GM23248 (cell line): ENCODE measurements at places on chromosomes 3 and 15. TPM values are rescaled to one million over a fixed set of nuclear protein-coding genes. Genes with fewer than 3 reads are reported as not detected.
A peak's percentile ranks its signal among the peaks of the same experiment; 100 is the strongest.

- DNase-seq, result no peak
Measured at GRCh38 chr3:38122712-38123290, 14.1 kb downstream of the ACAA1 start.

DNA sequence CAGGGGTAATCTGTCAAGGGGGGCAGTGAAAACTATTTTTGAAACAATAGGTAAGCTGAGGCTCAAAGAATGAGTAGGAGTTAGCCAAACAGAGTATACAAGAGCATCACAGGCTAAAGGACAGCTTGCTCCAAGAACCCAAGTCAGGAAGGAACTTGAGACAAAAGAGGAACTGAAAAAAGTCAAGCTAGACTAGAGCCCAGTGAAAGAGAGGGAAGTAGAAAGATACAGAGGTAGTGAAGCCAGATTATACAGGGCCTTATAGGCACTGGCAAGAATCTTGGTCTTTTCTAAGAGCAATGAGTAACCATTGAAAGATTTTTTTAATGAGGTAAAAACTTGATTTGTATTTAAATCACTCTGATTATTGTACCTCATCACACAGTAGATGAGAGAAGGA is 69.9 kb downstream of the FILIP1L start:
- no peak for DNase-seq

DNA sequence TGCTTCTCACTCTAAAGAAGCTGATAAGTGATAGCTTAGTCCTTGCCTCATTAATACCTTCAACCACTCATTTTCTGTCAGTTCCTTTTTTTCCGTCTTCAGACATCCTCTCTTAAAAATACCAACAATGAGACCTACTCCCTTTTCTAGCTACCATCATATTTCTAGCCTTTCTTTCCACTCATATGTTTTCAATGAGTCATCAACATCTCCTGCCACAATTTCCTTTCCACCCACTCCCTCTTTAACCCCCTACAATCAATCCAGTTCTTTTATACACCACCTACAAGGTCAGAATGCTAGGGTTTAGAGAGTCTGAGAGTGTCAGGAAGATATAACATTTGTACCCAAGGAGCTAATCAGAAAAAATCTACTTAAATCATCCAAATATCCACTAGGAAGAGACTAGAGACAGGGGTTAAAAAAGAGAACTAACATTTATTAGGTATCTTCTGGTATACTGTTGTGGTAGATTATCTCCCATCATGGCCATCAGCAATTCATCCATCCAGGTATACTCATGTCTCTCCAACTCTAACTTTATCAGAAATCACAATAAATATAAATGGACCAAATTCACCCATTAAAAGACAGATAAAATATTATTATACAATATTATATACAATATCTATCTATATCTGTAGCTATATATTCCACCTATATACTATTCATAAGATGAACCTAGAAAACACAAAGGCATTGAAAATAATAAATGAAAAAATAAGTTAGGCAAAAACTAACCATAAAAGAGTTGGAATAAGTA is 42.5 kb downstream of the MYLK start:
- DNase-seq, result peak; percentile 41

DNA sequence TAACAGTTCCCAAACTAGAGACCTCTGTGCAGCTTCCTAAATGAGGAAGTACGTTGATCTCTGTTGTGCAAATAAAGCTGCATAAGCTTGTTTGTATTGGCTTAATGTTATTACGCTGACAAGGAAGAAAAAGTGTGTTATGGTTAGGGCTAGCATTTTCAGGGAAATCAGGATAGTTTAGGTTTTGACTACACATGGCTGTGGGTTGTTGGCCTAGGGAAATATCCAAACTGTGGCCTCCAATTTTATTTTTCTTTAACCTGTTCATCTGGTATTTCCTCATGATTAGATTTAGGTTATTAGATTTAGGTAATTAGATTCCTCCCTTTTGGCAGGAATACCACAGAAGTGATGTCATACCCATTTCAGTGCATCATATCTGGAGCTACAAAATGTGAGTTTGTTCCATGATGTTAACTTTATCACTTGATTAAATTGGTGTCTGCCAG is 8.7 kb upstream of the MCCC1 start:
- no peak for DNase-seq

Gene OXTR
- 269 and 340 TPM in 2 replicates for total RNA-seq
